T-helper 17 cell (primary cell): ENCODE measurements at places on chromosomes 2 and 18.

DNA sequence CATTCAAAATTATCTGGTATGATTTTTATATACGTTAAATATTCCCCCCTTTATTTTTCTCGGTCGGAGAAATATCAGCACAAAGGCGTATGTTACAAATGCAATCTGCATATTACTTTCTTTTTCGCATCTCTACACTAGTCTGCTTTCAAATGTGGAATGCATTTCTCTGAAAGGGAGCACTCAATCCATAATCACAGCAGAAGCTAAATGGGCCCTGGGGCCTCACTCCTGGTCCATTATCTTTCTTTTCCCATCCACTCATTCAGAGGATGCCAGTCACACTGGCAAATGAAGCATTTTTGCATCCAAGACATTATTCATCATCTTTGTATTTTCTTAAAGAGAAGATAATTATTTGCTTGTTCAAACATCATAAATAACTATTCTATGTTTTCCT lies 295.2 kb upstream of the LRP1B start:
- no peak for DNase-seq

DNA sequence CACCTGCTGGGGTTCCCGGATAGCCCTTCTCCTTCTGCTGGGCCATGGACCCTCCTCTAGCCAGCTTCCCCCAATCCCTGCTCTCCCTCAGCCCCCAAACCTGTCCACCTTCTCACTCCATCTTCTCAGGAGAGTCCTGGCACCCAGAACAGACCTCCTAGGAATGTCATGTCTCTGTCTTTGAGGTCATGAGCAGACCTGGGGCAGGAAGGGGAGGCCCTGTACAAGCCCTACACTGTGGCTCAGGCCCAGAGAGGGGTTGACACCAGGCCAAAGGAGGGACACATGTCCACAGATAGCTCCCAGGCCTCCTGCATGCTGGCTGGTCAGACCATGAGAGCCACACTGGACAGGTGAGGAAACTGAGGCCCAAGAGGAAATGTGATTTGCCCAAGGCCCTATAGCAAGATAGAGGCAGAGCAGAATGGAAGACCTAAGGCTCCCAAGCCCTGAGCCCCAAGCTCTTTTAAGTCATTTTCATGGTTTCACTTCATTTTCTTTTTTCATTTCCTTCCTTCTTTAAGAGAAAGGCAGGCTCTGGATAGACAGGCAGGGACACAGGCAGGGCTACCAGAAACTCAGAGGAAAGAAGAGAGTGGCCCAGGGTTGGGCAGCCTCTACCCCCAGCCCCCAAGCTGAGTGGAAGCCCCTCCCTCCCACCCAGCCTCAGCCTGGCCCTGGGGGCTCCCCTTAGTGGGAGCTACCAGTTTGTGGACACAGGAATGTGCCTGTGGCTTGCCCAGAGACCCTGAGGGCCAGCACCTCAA lies 159.7 kb downstream of the SMAD7 start:
- no peak for DNase-seq

GRCh38 chr2:242041816-242042215 lies 172.3 kb downstream of the RTP5 start:
- no peak for DNase-seq

DNA sequence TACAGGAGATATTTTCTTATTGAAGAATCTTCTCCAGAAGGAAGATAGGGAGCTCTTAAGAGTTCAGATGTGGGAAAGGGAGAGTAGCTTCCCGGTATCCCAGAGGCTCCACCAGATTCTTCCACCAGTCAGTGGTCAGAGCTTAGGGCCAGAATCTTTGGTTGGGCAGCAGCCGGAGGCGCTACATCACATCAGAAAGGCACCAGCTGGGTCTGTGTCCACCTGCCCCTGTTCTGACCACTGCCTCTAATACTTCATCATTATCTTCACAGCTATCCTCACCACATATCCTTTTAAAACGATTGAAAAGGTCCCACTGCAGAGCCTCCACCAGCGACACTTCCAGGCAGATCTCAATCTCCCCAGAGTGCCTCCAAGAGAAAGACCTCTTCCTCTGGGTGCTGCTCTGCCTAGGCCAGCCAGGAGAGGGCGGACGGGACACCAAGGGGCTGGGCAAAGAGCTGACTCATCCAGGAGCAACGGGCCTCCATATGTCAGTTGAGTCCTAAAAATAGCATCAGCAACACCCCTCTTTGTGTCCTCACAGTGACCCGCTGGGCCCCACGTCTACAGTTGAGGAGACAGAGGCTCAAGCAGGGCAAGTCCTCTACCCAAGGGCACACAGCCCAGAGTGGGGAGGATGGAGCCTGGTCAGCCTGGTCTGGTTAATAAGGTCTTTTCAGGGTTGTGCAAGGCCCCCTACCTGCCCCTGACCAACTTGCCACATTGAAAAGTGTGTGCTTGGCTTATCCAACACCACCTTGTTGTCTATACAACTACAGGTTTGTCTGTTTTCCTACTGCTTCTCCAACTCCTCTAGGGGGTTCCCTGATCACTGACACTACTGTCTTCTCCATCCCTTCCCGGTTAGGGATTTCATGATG lies 81.2 kb downstream of the ADD2 start:
- no peak for DNase-seq

GRCh38 chr2:108588070-108588668 lies 53.9 kb downstream of the LIMS1 start:
- no peak for DNase-seq

- DNase-seq = no peak
Measured at GRCh38 chr2:32222966-32223365, 41.7 kb downstream of the NLRC4 start.

DNA sequence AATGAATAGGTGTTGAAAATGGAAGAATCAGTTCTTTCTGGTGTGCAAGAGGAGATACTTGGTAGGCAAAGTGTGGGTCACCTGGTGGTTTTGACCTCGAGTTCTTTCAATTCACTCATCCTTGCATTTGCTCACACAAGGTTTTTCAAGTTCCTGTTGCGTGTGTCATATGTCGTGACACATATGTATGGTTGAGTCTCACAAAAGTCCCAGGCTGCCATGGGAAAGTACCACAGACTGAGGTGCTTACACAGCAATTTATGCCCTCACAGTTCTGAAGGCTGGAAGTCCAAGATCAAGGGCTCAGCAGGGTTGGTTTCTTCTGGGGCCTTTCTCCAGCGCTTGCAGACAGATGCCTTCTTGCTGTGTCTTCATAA lies 64.4 kb downstream of the NCK2 start:
- no peak for DNase-seq

DNA sequence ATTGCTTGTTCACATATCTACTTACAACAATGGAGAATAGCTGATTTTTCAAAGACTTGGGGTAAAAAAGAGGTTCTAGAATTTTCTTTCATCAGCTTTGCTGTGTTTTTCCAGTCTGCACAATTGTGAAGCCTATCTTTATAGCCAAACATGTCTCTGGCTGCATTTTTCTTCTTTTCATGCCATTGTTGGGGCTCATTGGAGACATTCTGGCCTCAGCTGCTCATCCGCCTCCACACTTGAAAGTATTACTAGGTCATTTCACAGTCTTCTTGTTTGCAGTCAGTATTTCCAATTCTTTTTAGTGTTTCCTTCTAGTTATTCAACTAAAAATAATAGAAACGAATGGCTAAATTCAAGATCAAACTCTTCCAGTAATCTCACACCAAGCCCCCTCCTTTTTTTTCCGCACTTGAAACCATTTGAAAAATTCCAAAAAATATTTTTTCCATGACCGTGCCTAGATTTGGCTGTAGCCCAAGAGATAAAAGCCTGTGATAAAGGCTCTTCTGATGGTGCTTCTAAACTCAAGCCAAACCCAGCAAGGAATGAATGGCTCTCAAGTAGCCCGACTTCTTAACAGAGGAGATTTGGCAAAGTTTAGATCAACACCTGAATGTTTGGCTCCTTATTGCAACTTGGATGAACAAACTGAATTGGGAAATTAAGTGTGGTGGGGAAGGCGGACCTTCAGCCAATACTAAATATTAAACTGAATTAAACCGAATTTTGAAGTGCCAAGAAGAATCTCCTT lies 103.4 kb downstream of the NRP2 start:
- no peak for DNase-seq

GRCh38 chr2:183010112-183010511 lies 28.1 kb downstream of the NCKAP1 start:
- DNase-seq = no peak

GRCh38 chr2:231879216-231879615 lies 47.0 kb downstream of the NPPC start:
- DNase-seq = no peak

DNA sequence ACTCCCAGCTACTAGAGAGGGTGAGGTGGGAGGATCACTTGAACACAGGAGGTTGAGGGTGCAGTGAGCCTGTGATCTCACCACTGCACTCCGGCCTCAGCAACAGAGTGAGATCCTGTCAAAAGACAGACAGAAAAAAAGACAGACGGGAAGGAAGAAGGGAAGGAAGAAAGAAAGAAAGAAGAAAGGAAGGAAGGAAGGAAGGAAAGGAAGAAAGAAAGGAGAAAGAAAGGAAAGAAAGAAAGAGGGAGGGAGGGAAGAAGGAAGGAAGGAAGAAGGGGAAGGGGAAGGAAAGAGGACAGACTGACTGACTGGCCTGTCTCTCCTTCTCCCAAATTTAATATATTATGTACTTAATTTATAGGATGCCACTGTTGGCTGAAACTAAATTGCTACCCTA lies 21.6 kb downstream of the SP9 start:
- no peak for DNase-seq

DNA sequence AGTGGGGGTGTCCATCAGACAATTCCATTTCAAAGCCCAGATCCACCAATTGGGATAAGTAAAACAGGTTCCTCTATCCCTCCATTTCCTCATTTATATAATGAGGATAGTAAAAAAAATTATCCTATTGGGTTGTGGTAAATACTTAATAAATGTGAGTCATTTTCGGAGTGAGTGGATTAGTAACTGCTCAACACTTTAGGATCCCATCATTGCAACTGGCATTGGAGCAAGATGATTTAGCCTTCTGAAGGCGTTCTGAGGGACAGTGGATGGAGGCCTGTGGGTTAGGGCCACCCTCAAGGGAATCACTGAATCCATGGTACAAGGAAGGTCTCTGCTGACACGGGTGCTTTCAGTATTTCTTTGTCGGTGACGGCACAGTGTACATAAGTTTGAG lies 108.6 kb upstream of the FZD7 start:
- no peak for DNase-seq

DNA sequence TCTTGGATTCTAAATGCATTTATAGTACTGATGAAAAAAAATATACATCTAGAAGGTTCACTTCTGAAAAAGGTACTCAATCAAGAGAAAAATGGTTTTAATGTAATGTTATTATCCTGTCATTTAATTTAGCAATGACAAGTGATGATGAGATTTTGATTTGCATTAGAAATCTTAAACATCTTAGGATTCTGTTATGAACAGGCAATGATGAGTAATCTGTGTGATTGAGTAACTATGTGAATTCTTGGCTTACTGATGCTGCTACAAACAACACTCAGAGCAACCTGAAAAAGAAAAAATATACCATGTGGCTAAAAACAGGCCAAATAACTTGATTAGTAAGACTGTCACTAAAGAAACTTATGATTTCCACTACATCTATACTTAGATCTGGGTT lies 30.1 kb downstream of the RBKS start:
- DNase-seq = no peak

DNA sequence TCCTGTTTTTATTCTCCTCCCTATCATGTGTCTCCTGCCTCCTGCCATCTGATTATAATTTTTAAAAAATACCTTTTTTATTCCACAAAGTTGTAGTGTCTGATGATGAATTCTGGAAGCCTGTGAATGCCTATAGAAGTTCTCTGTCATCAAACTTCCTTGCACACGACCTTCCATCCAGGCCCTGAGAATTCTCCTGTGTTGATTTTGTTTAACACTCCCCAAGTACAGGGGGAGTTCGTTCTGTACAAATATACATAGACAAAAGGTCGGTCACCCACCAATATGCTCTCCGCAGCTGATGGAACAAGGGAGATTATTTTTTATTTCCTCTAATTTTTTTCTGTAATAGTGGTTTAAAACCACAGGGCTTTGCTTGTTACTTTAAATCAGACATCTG lies 232.5 kb downstream of the PIEZO2 start:
- DNase-seq = no peak

GRCh38 chr2:97760480-97761049 lies 47.2 kb downstream of the ZAP70 start:
- no peak for DNase-seq

GRCh38 chr2:135913727-135914365 lies 37.6 kb upstream of the MCM6 start:
- no peak for DNase-seq

DNA sequence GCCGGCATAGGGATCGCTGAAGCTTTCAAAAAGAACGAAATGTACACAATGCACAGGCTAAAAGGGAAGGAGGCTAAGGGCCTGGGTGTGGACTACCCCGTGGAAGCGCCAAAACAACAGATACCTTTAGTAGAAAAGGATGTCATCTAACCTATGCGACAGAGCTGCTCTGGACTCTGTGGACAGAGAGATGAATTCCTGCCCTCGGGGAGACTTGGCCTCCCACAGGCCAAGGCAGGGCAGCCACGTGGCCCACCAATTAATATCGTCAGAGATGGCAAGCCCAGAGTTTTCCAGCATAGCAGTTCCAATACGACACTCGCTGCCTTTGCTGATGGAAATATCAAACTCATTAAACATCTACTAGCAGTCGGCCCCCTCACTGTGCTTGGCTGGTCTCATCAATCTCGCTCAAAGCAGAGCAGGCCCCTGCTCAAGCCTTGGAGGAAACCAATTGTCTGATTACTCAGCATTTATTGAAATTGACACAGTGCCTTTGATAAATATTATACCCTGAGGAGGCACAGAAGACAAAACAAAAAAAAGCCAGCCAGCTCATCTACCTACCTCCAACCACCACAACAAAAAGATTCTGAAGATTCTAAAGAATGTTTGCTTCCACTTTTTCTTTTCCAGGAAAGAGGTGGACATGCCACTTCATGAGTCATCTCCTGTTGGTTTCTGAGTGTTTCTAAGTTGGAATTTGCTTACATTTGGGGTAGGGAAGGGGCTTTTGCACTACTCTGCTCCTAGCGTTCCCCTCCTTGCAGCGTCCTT lies 79.0 kb upstream of the ACAA2 start:
- DNase-seq = no peak

DNA sequence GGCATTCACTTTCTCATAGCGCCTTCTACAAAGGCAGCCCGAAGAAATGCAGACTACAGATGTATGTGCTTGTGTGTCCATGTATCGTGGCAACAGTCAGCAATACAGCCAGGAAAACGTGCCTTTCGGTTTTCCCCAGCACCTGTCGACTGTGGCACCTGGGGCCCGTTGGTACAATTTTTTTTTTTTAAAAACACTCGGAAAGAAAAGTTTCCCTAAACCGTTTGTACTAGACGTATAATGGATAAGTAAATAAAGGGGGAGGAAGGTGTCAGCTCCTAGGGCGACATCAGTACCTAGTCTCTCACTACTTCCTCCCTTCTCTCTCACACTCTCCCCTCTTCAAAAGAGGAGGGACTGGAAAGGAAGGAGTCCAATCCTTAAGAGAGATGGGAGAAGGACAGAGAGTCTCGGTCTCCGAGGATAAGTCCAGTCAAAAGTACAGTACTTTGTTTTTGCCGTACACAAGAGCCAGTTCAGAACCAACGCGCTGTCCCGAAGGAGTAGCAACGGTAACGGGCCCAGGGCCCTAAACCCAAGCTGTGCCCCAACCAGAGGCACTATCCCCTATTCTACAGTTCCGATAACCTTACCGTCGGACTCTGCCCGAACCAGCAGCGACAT lies 759 bp downstream of the PPP4R3B start:
- no peak for DNase-seq
